ENCODE measurements at places on chromosomes 7 and 10.

DNA sequence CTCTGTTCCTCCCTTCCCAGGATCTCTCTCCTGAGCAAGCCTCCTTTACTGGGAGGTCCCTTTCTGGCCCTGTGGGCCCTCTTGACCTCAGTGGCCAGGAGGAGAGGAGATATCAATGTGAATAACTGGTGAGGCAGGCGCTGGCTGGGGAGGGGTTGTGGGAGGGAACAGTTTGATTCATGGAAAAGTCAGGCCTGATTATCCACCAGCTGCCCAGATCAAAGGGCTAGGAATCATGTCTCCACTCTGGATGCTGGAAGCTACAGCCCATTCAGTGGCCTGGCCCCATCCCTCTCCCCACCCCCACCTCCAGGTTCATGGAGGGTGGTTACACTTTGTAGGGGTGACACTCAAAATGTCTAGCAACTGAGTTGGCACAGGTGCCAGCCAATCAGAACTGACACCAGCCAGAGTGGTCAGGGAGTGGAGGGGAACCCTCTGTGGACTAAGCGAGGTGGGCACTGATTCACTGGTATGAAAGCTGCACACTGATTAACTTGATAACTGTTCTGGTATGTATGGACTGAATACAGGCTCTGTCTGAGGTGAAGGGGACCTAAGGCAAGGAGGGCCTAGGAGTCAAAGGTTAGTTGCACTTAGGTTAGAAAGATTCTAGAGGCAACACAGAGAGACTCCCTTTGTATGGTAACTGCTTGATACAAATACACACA, 4.8 kb downstream of the PRRT4 start:
- DNase-seq = no peak

GRCh38 chr7:147774461-147774860, 816.1 kb upstream of the C7orf33 start:
- no peak for DNase-seq

GRCh38 chr7:140646931-140647647, 6.5 kb upstream of the DENND2A start:
- DNase-seq = no peak

GRCh38 chr7:131139462-131139861, 188.2 kb upstream of the MKLN1 start:
- DNase-seq = no peak

DNA sequence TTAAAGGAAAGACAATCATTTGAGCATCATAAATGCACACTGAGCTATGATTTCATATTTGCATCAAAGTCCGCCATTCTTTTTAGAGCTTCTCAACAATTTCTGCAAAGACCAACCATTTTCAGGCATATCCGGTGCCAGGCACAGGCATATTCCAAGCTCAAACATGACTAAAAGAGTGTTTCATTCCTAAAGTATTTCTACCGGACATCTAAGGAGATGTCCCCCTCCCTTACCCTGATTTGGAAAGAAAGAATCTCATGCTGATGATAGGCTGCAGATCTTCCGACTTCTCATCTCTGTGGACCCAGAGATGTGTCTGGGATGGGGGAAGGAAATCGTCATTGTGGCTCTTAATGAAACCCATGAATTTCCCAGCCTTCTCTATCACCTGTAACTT, 600.5 kb upstream of the MGMT start:
- no peak for DNase-seq

DNA sequence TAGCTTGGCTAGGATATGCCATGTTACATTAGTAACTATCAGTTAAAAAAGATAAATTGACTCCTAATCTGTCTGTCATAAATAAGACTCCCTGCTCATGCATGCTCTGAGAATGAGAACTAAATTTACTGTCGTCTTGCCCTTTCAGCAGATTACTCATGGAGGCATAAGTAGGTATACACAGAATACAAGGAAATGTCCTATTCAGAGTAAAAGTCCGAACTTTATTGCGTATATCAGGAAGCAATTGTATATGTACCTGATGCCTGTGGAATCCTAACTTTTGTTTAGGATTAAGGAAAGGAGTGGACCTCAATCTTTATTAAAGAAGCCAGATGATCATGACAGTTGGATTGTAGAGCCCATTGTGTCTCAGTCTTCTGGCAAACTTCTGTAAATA, 118.6 kb downstream of the THSD7A start:
- no peak for DNase-seq

- no peak for DNase-seq
Measured at GRCh38 chr10:435397-435796, 254.1 kb downstream of the DIP2C start.

DNA sequence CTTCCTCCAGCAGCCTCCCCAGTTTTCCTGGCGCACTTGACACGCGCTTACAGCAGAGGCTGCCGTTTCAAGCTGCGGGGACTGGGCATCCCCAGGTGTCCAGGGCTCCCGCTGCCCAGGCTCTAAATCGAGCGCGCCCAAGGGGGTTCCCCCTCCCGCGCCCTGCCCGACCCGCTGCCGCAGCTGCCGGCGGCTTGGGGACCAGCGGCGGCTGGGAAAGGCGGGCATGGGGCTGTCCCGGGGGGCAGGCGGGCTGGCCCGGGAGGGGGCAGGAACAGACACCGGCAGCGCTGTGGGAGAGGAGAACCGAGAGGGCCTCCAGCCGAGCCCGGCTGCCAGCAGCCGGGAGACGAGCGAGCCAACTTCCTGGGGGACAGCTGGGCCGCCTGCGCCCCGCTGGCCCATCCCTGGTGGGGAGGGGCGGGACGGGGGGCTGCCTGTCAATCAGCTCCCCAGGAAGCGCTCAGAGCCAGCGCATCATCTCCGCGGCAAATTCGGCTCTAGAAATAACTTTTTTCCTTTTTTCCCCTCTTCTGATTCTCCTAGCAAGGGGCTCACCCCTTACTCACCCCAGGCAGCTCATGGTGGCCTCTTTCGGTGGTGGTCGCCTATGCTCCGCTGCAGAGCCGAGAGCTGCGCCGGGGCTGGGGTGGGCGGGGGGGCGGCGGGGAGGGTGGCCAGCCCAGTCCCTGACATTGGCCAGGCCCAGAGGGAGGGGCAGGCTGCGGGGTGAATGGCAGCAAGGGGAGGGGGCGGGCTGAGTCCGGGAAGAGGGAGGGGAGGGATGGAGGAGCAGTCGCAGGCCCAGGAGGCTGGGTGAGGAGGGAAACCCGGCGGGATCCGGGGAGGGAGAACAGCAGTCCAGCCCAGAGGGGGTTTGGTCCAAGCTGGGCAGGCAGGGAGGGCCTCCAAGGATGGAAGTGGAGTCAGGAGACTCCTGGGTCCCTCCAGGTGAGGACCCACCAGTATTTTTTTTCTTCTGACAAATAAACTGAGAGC, 14.7 kb downstream of the GRID2IP start:
- DNase-seq = no peak

- DNase-seq = no peak
Measured at GRCh38 chr10:56231436-56231835, 129.6 kb downstream of the ZWINT start.

- DNase-seq = no peak
Measured at GRCh38 chr10:32054094-32054493, 2.1 kb downstream of the KIF5B start.

GRCh38 chr10:118810796-118811505, 56.2 kb upstream of the CACUL1 start:
- no peak for DNase-seq

- DNase-seq = no peak
Measured at GRCh38 chr10:117551330-117552155, 9.0 kb downstream of the EMX2 start.

GRCh38 chr10:112526139-112526538, 79.1 kb downstream of the VTI1A start:
- DNase-seq = no peak

GRCh38 chr7:150357771-150358427, 10.7 kb upstream of the REPIN1 start:
- DNase-seq = no peak

GRCh38 chr7:106570948-106571418, 90.0 kb downstream of the CCDC71L start:
- no peak for DNase-seq

DNA sequence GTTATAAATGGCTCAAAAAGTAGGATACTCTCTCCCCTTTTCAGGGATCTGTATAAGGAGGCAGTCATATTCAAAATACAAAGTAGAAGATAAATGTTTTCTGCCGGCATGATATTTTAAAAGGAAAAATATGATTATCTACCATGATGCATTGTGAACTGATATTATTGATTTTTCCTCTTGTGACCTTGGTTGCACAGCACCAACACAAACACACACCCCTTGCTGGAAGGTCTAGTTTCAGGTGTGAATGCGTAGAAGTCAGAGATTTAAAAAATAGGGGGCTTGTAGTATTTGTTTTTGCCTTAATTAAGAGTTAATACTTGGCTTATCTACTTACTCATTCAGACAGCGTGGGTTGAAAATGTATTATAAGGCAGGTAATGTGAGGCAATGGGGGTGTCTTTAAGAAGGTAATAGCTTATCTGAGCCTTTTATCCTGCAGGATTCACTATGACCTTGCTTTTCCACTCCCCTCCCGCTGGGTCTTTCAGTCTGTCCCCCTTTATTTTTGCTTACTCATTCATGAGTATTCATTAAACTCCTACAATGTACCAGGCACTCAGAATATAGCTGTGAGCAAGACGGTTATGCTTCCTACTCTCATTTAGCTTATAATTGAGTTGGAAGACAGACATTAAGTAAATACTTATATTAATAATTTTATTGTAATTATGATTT, 390.6 kb downstream of the SDK1 start:
- no peak for DNase-seq

DNA sequence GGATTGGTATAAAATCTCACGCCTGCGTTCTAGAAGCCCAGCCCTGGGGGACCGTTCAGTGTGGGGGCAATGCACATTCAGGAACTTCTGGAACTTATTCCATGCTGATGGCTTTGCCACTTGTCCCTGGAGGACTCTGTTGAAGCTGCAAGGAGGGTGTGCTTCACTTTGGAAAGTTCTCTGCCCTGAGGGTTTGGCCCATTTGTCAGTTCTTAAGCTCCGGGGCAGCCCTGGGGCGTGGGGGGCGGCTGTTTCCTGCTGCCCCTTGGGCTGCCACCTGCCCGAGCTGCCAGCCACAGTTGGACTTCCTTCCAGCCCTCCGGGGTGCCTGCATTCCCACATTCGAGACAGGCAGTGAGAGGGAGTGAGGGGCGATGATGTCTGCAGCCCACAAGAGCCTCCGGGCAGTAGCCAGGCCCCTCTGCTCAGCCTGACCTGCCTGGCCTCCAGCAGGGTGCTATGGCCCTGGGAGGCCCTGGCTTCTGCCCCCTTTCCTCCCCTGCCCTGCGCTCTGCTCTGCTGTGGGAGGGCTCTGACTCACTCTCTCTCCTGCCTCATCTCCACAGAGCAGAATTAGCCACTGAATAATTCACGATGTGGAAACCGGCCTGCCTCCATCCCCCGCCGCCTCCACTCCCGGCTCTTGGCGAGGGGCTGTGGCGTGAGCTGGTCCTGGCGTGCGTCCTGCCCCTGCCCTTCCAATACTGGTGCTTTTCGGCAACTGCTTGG, 1.9 kb downstream of the TTYH3 start:
- DNase-seq = peak; percentile 78

GRCh38 chr10:44422570-44423101, 37.7 kb upstream of the CXCL12 start:
- DNase-seq = no peak

- DNase-seq = no peak
Measured at GRCh38 chr7:101232141-101232850, 5.3 kb downstream of the CLDN15 start.

- no peak for DNase-seq
Measured at GRCh38 chr7:11714676-11715075, 117.3 kb downstream of the THSD7A start.

- no peak for DNase-seq
Measured at GRCh38 chr10:79171504-79171903, 102.7 kb downstream of the ZMIZ1 start.

DNA sequence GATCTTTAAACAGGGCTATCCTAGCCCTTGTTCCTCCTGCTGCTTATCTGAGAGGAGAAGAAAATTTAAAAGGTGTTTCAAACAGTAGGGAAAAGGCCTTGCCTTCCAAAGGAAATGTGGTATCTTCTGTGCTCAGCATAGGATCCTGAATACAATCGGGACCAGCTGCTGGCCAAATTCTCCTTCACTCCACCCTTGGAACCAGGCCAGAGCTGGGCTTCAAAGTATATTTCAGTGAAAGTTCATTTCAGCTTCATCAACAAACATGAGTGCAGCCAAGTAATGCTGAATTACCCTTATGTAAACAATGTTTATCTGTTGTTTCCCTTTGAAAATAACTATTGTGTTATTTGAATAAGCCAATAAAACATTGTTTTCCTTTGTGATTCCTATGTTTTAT, 146.5 kb upstream of the MEOX2 start:
- DNase-seq = no peak

- DNase-seq = no peak
Measured at GRCh38 chr10:43237631-43238446, 29.0 kb downstream of the RASGEF1A start.

DNA sequence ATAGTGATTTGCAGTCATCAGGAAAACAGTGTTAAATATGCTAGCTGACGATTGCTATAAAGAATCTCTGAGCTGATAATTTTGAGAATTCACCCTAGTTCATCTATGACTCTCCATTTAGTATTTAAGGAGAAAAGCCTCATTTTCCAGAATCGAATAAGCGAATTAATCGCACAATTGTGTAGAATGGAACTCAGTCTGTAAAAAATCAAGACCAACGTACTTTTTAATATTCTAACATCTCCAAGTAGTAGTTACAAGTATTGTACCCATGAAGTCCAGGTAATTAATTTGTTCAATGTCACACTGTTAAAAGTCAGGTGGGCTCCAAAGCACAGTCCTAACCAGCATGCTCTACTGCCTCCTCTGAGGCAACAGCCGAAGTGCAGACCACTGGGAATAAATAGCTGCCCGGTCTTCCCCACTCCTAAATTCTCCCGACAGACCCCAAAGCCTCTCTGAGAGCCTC, 380 bp upstream of the AGBL3 start:
- no peak for DNase-seq

DNA sequence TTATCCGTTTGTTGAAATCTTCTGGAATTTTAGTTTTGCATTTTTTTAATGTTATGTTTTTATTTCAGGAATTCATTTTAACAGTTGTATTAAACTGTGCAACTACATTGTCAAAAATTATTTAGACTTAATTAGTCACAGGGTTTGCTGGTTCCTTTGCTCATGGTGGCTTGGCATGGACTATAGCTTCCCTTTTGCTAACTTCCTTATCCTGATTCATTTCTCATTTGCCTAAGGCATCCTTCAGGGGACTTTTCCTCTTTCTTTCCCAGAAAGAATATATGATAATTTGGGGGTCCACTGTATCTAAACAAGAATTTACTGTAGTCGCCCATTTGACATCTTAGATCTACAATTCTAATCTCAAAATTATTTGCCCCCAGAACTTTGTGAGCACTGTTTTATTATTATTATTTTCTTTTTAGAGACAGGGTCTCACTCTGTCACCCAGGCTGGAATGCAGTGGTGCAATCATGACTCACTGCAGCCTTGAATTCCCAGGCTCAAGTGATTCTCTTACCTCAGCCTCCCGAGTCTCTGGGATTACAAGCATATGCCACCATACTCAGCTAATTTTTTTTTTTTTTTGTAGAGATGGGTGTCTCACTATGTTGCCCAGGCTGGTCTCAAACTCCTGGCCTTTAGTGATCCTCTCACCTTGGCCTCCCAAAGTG, 13.9 kb downstream of the FIGNL1 start:
- DNase-seq = no peak

All from brain pericyte (primary cell).